ENCODE measurements at places on chromosomes 7 and 10.

DNA sequence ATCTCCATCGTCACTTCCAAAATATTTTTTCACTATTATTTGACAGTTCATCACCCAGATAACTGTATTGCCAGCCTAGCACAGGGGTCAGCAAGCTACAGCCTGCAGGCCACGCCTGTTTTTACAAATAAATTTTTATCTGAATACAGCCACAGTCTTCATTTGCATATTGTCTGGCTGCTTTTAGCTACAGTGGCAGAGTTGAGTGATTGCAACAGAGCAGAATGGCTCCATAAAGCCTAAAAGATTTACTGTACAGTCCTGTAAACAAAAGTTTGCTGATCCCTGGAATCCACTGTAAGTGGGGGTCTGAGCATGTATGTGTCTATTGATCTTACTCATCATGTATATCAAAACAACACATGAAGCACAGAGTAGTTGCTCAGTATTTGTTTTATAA is 45.9 kb upstream of the GNAI1 start:
- no peak for DNase-seq

GRCh38 chr10:97898429-97898828 is 48.8 kb downstream of the GOLGA7B start:
- no peak for DNase-seq

- DNase-seq = no peak
Measured at GRCh38 chr10:24908793-24909423, 43.5 kb downstream of the PRTFDC1 start.

- DNase-seq = no peak
Measured at GRCh38 chr10:102624751-102625645, 19.3 kb upstream of the TRIM8 start.

GRCh38 chr7:47342296-47343060 is 239.4 kb downstream of the TNS3 start:
- DNase-seq = no peak

- DNase-seq = no peak
Measured at GRCh38 chr7:113338071-113338696, 219.8 kb upstream of the SMIM30 start.

GRCh38 chr7:116511552-116512519 is 12.3 kb downstream of the CAV2 start:
- no peak for DNase-seq

GRCh38 chr10:91925022-91925320 is 1.4 kb downstream of the BTAF1 start:
- no peak for DNase-seq

DNA sequence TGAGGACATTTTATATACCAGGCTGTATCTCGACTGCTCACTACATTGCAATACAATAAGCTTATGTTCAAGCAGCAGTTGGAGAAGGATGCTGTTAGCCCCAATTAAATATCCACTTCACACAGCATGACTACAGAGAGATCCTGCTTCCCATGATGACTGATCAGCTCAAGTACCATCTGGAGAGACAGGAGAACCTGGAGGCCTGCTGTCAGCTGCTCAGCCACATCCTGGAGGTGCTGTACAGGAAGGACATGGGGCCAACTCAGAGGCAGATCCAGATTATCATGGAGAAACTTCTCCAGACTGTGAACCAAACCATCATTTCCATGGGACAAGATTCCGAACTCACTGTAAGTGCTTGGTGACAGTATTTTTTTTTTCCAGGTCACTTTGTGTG is 22.5 kb downstream of the RNF133 start:
- no peak for DNase-seq

DNA sequence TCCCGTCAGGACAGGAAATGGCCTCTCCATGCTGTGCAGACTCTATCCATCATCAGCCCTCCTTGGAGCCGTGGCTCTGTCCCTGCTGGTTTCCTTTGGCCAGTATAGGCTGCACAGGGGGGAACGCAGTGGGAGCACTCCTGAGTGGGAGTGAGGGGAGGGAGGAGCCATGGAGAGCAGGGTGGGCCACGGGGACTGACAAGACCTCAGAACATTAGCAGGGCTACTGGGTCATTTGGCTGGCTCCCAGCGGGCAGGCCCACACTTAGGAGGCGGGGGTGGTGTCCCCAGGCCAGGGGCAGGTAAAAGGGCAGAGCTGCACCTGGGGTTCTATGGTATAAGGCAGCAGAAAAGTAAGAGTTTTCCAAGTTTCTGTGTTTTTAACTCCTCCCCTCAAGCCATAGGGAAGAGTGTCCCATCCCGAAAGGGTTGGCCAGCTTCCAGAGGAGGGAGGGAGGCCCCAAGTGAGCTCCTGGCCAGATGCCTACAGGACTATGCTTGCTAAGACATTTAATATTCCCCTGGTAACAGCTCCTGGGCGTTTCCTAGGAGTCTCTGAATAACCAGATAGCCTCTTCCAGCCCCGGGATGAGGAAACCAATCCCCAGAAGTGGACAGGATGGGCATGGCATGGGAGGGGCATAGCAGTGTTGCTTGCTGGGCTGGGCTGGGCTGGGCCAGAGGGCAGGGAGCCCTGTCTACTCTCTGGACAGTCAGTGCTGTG is 5.5 kb upstream of the OPN4 start:
- no peak for DNase-seq

GRCh38 chr7:114212721-114213429 is 201.7 kb upstream of the FOXP2 start:
- DNase-seq = no peak

DNA sequence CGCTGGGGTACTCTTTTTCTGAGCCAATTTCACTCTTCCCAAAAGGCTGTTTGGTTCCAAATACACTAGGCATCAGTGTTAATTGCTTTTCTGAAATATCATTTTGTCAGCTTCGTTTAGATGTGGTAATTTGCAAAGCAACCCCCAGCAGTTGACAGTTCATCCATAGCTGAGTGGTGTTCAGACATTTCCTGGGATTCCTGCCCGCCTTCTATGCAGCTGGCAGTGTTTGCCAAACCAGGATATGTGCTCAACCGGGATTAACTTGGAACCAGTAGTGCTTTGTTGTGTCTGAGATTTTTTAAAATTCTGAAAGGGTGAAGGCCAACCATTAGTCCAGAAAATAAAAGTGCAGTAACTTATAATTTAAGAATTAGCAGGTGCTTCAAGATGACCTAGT is 25.2 kb upstream of the MKLN1 start:
- no peak for DNase-seq

GRCh38 chr7:27723085-27723484 is 16.9 kb upstream of the TAX1BP1 start:
- no peak for DNase-seq

Data from occipital lobe (tissue), 3 donors.